ENCODE measurements at places on chromosomes 5 and 9. TPM values are rescaled to one million over a fixed set of nuclear protein-coding genes. Genes with fewer than 3 reads are reported as not detected.

SMARCA2 gene
- total RNA-seq, result 43.0 TPM

GRCh38 chr9:96655198-96655851 lies at the start of gene PRXL2C:
TSS of gene PRXL2C (minus strand) at chr9:96655317. CDS start at chr9:96655281, 36 bp downstream.
- peak within 1 kb of the TSS; percentile 80 for H3K4me3 ChIP-seq
- no peaks in the 10 kb centered on the region for H3K27me3 ChIP-seq
- peak; percentile 88 for DNase-seq
- peaks cover 5% of the 10 kb centered on the region for H3K36me3 ChIP-seq

DNA sequence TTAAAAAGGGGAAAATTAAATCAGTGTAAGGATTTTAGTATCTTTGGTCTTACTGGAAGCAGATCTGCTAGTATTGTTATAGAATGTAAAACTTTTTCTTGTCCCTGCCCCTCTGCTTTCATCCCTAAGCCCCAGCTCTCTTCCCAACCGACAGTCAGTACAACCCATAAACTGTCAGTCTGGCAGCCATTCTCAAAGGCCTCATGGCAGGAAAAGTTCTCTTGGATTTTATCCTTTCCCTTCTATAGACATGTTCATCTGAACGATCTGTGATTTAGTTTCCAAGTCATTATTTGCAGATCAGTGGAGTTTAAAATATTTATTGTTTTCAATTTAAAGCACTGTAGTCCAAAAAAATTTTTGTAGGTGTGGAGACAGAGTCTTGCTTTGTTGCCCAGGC lies 39.2 kb downstream of the ARRDC3 start:
- H3K27ac ChIP-seq, result no peak overlapping the region
- no peaks in the 10 kb centered on the region for H3K4me1 ChIP-seq
- DNase-seq, result no peak
- H3K27me3 ChIP-seq, result no peaks in the 10 kb centered on the region
- H3K4me3 ChIP-seq, result no peak overlapping the region

GRCh38 chr5:150077060-150077459 lies 9.3 kb downstream of the CSF1R start:
- no peak overlapping the region for H3K4me3 ChIP-seq
- no peaks in the 10 kb centered on the region for H3K36me3 ChIP-seq
- H3K27me3 ChIP-seq, result no peaks in the 10 kb centered on the region
- no peak for DNase-seq
- no peak overlapping the region for H3K27ac ChIP-seq

GRCh38 chr9:137672907-137673791 lies 54.3 kb downstream of the EHMT1 start:
- H3K27ac ChIP-seq, result peak overlapping the region; percentile 74
- H3K4me1 ChIP-seq, result peaks cover 29% of the 10 kb centered on the region
- H3K27me3 ChIP-seq, result no peaks in the 10 kb centered on the region
- H3K36me3 ChIP-seq, result no peaks in the 10 kb centered on the region
- H3K4me3 ChIP-seq, result no peak overlapping the region

- no peaks in the 10 kb centered on the region for H3K4me1 ChIP-seq
- DNase-seq, result no peak
- H3K27me3 ChIP-seq, result peaks cover 16% of the 10 kb centered on the region
- no peak overlapping the region for H3K4me3 ChIP-seq
- no peaks in the 10 kb centered on the region for H3K36me3 ChIP-seq
Measured at GRCh38 chr9:132828201-132828770, 49.8 kb downstream of the AK8 start.

DNA sequence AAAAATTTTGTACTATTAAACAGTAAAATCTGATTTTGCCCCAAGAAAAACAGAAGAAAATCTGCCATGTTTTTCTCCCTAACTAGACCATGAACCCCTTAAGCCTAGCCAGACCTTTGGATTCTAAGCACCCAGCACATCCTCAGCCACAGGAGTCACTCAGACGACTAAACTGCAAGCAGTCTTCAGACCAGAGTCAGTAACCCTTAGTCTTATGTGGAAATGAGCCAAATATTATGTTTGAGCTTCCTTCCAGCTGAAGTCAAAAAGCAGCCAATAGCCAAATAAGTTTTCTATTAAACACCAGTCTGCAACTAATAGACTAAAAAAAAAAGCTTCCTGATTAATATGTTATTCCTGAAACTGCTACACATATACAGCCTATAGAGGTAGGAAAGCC lies 47.4 kb downstream of the GOLPH3 start:
- peaks cover 20% of the 10 kb centered on the region for H3K36me3 ChIP-seq
- H3K4me1 ChIP-seq, result peaks cover 12% of the 10 kb centered on the region
- no peak overlapping the region for H3K27ac ChIP-seq
- H3K4me3 ChIP-seq, result no peak overlapping the region
- DNase-seq, result peak; percentile 33

EXOSC2 gene
- total RNA-seq, result 47.4 TPM

- no peaks in the 10 kb centered on the region for H3K4me1 ChIP-seq
- H3K27me3 ChIP-seq, result no peaks in the 10 kb centered on the region
- no peaks in the 10 kb centered on the region for H3K36me3 ChIP-seq
- DNase-seq, result no peak
- no peak overlapping the region for H3K4me3 ChIP-seq
Measured at GRCh38 chr5:159730285-159730684, 186.0 kb upstream of the ADRA1B start.

- H3K4me1 ChIP-seq, result no peaks in the 10 kb centered on the region
- H3K27ac ChIP-seq, result no peak overlapping the region
- no peaks in the 10 kb centered on the region for H3K27me3 ChIP-seq
- no peak for DNase-seq
- H3K4me3 ChIP-seq, result no peak overlapping the region
Measured at GRCh38 chr5:10990634-10991033, 229.6 kb upstream of the DAP start.

- H3K4me1 ChIP-seq, result peaks cover 23% of the 10 kb centered on the region
- H3K4me3 ChIP-seq, result peak overlapping the region; percentile 92
- peak; percentile 20 for DNase-seq
- H3K27me3 ChIP-seq, result no peaks in the 10 kb centered on the region
- H3K36me3 ChIP-seq, result no peaks in the 10 kb centered on the region
Measured at GRCh38 chr5:172642051-172642409, 967 bp downstream of the NEURL1B start.

DNA sequence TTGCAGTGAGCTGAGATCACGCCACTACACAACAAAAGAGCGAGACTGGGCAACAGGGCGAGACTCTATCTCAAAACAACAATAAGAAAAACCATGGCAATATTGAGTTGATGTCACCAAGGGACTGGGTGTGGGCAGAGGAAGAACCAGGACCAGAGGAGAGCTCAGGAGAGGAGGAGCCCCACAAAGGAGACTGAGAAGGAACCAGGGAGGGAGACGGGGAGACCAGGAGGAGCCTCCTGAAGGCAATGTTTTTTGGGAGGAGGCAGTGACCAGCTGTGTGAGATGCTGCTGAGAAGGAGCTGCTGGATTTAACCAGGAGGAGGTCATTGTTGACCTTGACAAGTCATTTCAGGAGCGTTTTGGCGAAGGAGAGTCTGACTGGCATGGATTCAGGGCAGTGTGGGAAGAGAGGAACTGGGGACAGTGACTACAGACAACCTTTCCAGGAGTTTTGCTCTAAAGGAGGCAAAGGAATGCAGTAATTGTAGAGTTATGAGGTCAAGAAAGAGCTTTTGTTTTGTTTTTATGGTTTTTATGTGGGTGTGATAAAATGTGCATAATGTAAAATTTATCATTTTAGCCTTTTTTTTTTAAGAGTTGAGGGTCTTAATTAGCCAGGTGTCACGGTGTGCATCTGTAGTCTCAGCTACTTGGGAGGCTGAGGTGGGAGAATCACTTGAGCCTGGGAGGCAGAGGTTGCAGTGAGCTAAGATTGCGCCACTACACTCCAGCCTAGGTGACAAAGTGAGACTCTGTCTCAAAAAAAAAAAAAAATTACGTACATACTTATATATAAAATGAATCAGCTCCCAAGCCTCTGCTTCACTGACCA lies 17.9 kb downstream of the TRUB2 start:
- H3K36me3 ChIP-seq, result peaks cover under 1% of the 10 kb centered on the region
- H3K27me3 ChIP-seq, result no peaks in the 10 kb centered on the region
- no peak overlapping the region for H3K27ac ChIP-seq
- DNase-seq, result no peak
- H3K4me1 ChIP-seq, result no peaks in the 10 kb centered on the region

DNA sequence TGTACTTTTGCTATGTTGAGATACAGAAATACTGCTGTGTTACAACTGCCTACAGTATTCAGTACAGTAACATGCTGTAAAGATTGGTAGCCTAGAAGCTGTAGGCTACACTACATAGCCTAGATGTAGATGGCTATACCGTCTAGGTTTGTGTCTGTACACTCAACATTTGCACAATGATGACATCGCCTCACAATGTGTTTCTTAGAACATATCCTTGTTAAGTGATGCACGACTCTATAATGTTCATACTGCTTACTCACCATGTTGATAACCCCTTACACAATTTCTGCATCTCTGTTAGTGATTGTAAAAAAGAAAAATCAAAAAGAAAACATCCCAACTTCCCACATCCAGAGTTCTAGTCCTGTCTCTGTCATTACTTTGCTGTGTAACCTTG lies 450.0 kb downstream of the CCDC171 start:
- H3K27me3 ChIP-seq, result no peaks in the 10 kb centered on the region
- H3K27ac ChIP-seq, result no peak overlapping the region
- H3K36me3 ChIP-seq, result no peaks in the 10 kb centered on the region

TAF11L6 gene
- total RNA-seq, result not detected

- H3K36me3 ChIP-seq, result no peaks in the 10 kb centered on the region
- no peak for DNase-seq
- peaks cover 5% of the 10 kb centered on the region for H3K4me1 ChIP-seq
- no peak overlapping the region for H3K4me3 ChIP-seq
- H3K27ac ChIP-seq, result no peak overlapping the region
Measured at GRCh38 chr5:171315386-171315891, 6.4 kb downstream of the TLX3 start.

DNA sequence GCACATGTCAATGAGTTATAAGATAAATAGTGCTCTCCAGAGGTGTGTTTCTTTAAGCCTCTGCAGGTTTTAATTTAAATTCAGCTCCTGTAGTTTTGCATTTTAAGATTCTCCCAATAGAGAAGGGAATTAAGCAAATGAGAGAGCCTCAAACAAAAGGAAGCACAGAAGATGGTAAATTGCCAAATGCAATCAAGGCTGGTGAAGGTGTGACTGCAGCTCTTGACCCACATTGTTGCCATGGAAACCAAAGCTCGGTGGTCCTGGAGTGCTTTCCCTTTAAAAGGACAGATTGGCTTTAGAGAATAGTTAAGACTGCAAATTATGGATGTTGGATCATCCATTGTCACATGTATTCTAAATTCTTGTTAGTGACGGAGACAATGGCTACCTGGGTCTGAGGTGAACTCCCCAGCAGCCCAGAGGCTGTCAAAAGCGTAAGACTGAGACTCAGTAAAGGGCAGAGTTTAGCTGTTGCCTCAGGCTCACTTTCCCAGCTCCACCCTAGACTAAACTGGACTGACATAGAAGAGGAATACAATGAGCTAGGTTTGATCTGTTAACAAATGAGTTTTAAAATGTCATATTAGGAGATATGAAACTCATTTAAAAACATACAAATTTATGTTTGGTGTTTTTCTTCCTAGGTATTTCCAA lies 12.3 kb downstream of the GAPT start:
- no peak overlapping the region for H3K4me3 ChIP-seq
- H3K27me3 ChIP-seq, result no peaks in the 10 kb centered on the region
- no peaks in the 10 kb centered on the region for H3K4me1 ChIP-seq
- H3K27ac ChIP-seq, result no peak overlapping the region
- H3K36me3 ChIP-seq, result no peaks in the 10 kb centered on the region

DNA sequence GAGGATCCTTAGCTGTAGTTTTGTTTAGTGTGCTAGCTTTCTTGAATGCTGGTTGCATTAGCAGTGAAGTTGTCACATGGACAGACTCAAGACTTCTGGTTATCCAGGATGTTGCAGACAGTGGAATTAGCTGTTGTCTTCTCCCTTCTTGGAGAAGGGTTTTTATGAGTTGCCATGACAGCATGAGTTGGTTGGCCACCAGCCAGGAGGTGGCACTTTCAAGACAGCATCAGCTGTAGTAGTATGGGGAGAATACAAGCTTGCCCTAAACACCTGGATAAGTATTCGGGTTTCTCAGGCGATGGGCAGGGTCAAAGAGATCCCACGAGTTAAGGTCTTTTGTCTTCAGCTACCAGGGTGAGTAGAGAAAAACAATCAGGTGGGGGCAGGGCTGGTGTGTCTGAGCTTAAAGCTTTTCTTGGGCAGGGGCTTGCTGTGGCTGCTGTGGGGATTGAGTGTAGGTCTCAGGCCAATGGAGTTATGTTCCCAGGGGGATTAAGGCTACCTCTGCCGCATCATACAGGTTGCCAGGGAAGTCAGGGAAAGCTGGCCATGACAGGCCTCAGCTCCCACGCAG lies 7.7 kb upstream of the C5orf47 start:
- H3K27ac ChIP-seq, result no peak overlapping the region
- no peaks in the 10 kb centered on the region for H3K27me3 ChIP-seq
- no peak for DNase-seq
- no peaks in the 10 kb centered on the region for H3K4me1 ChIP-seq
- no peaks in the 10 kb centered on the region for H3K36me3 ChIP-seq

- H3K4me1 ChIP-seq, result peaks cover 6% of the 10 kb centered on the region
- H3K4me3 ChIP-seq, result no peak overlapping the region
- peaks cover 73% of the 10 kb centered on the region for H3K27me3 ChIP-seq
- DNase-seq, result no peak
- H3K27ac ChIP-seq, result no peak overlapping the region
Measured at GRCh38 chr5:57037355-57037754, 85.4 kb upstream of the MIER3 start.

- no peaks in the 10 kb centered on the region for H3K27me3 ChIP-seq
- peaks cover 23% of the 10 kb centered on the region for H3K4me1 ChIP-seq
- H3K27ac ChIP-seq, result no peak overlapping the region
- no peak overlapping the region for H3K4me3 ChIP-seq
- DNase-seq, result peak; percentile 81
Measured at GRCh38 chr9:121852651-121853616, 201.5 kb downstream of the DAB2IP start.

GRCh38 chr9:90140131-90140818 lies 502.3 kb downstream of the DIRAS2 start:
- H3K4me1 ChIP-seq, result peaks cover 10% of the 10 kb centered on the region
- H3K4me3 ChIP-seq, result no peak overlapping the region
- no peaks in the 10 kb centered on the region for H3K36me3 ChIP-seq
- H3K27me3 ChIP-seq, result no peaks in the 10 kb centered on the region
- H3K27ac ChIP-seq, result no peak overlapping the region
- DNase-seq, result no peak

TAF11L10 gene
- not detected for total RNA-seq

GRIA1 gene
- total RNA-seq, result 2.3 TPM

DNA sequence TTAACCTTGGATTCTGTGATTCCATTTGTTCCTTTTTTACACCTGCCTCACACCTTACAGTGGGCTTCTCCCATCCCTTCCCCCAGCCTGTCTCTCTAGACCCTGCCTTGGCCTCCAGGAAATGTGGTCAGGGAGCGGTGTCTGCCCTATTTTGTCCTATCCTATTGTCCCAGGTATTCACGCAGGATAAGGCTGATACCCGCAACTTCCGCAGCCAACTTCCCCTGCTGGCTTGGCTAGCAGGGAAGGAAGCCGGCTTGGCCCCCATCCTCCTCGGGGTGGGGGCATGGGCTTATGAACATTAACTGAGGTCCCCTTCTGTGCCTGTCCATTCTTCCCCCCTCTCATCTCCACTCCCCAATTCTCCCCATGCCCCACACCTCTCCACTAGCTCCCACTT lies 3.5 kb downstream of the CSF1R start:
- H3K27me3 ChIP-seq, result peaks cover 2% of the 10 kb centered on the region
- no peak overlapping the region for H3K4me3 ChIP-seq
- H3K4me1 ChIP-seq, result peaks cover 3% of the 10 kb centered on the region
- H3K36me3 ChIP-seq, result no peaks in the 10 kb centered on the region
- DNase-seq, result no peak

- no peaks in the 10 kb centered on the region for H3K27me3 ChIP-seq
- peaks cover 23% of the 10 kb centered on the region for H3K4me1 ChIP-seq
- H3K36me3 ChIP-seq, result peaks cover 5% of the 10 kb centered on the region
- peak overlapping the region; percentile 78 for H3K27ac ChIP-seq
Measured at GRCh38 chr5:173963867-173964441, 25.0 kb upstream of the C5orf47 start.

Data from cardiac muscle cell (in vitro differentiated cells and primary cell).